ENCODE measurements at places on chromosomes 16 and 17.

GRCh38 chr16:12511308-12511707 lies 292.4 kb downstream of the CPPED1 start:
- no peak for DNase-seq

DNA sequence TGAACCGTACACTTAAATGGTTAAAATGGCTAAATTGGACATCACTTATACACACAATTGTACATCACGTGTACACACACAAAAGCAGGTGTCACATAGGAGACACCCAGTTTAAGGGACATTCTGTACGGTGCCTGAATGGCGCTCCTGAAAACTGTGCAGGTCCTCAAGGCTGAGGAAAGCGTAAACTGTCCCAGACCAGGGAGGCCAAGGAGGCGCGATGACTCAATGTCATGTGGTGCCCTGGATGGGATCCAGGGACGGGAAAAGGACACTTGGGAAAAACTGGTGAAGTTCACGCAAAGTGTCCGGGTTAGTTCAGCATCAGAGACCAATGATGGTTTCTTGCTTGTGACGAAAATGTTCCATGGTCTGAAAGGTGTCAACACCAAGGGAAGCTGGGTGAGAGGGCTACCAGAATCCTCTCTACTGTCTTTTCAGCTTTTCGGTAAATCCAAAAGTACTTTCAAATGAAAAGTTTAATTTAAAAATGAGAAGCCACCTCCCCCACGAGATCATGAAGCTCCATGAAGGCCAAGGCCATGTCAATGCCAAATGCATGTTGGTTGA lies 112.2 kb downstream of the CMIP start:
- no peak for DNase-seq

- DNase-seq: no peak
Observed at GRCh38 chr16:67415872-67416793, at the start of gene ZDHHC1. Gene ZDHHC1 (minus strand): TSS chr16:67416477. CDS start chr16:67407775, 8,702 bp downstream.

GRCh38 chr17:45863857-45864654 lies 19.4 kb downstream of the SPPL2C start:
- DNase-seq: no peak

DNA sequence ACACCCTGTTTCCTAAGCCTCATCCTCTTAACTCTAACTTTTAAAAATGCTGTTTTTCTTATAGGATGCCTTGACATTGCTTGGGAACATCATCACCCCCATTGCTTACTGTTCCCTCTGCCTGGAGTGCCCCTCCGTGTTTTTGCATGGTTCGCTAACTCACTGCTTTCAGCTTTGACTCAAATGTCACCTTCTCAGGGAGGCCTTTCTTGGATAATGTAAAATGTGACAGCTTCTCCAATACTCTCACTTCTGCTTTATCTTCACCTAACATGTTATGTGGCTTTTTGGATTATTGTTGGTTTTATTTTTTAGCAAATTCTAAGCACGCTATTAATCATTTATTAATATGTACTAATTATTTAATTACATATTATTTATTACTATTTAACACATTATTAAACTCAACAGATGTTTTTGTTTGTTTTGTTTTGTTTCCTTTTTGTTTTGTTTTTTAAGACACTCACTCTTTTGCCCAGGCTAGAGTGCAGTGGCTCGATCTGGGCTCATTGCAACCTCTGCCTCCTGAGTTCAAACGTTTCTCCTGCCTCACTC lies 3.8 kb downstream of the CRYM start:
- DNase-seq: no peak

DNA sequence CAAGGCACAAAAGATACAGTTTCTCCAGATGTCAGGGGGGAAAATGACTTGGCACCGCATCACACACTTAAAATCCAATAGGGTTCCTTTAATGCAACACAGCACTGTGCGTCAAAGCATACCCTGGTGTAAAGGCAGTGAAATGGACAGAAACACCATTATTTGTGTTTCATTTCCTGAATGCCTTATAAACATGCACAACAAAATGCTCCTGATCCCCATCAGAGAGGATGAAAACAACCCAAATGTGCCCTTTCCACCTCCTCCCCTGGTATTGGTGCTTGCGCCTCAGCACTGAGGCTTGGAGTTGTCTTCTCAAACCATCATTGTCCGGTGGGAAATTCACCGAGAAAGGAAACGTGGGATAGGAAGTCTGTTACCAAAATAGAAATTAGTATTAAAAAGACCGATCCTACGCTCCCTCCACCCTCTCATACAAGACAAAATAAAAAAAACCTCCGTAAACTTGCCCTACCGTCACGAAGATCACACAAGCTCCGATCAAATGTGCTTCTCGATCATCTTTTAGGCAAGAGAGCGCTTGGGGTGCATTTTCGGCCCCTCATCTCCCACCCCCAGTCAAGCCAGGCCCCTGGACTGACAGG lies 722 bp downstream of the CDC27 start:
- no peak for DNase-seq

GRCh38 chr17:45428050-45428617 lies 4.5 kb downstream of the ARHGAP27 start:
- no peak for DNase-seq

DNA sequence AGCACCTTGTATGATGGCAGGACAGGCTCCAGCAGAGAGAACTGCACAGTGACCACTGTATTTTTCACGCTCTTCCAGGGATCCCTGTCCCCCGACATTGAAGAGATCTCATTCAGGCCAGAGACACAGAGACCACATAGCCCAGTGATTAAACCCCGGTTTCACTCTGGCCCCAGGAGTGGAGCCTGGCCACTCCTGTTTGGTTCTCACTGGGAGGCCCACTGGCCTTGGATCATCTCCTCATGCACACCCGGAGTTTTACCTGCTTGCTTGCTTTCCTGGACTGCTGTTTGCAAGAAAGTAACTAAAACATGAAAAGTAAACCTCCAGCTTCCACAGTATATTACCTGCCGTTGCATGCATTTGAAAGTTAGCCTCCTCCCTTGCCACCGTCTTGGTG lies 13.2 kb upstream of the CLEC18C start:
- no peak for DNase-seq

GRCh38 chr16:57146735-57147134 lies 39.1 kb downstream of the PSME3IP1 start:
- DNase-seq: no peak

GRCh38 chr17:64028874-64029464 lies 8.5 kb upstream of the ICAM2 start:
- DNase-seq: no peak

DNA sequence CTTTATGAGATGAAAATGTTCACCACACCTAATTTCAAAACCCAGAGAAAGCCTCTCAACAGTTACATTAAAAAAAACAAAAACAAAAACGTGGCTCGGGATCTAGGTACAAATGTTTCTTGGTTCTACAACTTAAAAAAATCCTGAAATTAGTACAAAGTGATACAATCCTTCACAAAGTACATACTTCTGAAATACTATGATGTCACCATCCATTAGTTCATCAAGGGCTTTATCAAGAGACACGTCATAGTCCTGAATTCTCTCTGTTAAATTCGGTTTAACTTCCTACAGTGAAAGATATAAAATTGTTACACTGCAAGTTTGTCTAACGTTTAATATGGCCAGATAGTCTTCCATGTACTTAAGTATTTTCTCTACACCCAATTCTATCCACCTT lies 18.2 kb downstream of the LITAFD start:
- DNase-seq: no peak

DNA sequence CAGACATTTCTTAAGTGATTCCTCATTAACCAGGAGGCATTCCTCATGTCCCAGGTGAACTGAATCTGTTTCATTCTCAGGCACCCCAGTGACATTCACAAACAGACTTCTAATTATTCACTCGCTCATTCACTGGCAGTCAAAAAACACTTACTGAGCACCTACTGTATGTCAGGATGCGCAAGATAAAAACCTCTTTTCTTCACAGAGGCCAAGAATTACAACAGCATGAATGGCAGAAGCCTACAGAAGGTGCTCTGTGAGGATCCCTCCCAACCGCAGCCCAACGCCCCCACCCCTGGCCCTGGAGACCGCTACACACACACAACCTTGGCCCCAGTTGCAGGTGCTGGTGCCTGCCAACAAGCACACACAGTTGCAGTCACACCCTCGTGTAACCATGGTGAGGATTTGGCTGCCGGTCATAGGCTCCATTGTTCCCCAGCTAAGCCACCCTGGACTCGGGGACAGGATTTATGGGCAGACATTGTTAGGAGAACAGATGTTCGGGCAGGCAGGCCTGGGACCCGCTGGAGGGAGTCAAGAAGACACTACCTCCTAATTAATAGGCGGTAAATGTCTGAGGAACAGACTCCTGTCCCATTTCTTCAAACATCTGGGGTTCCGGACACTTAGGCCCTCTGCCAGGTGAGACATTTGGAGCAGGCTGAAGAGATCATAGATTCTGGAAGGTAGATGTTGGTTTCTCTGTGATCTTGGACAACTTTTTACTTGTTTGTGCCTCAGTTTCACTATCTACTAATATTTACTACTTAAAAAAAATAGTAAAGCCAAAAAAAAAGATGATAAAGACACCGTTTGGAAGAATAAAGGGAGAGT lies 43.2 kb downstream of the CUEDC1 start:
- DNase-seq: no peak

- DNase-seq: no peak
Observed at GRCh38 chr17:79393358-79394052, 217.3 kb downstream of the RBFOX3 start.

- DNase-seq: no peak
Observed at GRCh38 chr16:57752581-57753447, 17.2 kb downstream of the KATNB1 start.

DNA sequence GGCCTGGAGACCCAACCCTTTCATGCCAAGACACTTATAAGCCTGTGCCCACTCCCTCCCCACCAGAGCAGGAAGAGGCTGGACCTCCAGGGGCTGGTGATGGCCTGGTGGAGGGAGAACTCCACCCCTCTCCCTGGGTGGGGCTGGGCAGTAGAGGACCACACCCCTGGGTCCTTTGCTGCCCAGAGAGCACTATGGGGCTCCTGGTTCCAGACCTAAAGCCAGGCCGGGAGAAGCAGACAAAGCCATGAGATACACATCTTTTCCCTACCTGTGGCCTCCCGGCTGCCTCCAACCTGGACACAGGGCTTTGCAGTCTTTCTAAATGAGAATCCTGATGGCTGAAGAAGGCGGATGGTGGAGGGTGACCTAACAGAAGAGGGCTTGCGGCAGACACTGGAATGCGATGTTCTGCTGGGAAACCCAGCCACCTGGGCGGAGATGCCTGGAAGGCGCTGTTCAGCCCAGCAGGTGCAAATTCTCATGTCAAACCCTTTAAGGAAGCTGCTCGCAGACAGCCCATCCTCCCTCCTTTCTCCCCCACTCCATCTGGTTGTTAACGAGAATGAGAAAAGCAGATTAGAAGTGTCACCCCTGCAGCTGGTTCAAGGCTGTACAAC lies 43.9 kb upstream of the KIFC3 start:
- no peak for DNase-seq

DNA sequence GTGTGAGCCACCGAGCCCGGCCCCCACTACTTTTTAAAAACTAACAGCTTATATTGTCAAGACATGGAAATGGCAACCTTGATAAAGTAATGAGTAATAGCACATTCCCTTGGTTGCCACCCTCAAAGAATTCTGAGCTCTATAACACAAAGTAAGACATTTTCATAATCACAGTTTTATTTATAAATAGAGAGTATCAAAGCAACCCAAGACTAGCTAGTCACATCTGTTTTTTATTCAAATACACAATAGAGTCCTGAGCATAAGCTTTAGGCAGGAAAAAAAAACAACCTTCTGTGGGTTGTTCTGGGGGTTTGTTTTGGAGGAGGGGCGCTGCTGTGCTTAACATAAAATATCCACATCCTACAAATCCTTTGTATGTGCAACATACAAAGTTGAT lies 68.7 kb downstream of the CEP95 start:
- DNase-seq: no peak

GRCh38 chr17:82104797-82105416 lies 6.9 kb upstream of the FASN start:
- no peak for DNase-seq

DNA sequence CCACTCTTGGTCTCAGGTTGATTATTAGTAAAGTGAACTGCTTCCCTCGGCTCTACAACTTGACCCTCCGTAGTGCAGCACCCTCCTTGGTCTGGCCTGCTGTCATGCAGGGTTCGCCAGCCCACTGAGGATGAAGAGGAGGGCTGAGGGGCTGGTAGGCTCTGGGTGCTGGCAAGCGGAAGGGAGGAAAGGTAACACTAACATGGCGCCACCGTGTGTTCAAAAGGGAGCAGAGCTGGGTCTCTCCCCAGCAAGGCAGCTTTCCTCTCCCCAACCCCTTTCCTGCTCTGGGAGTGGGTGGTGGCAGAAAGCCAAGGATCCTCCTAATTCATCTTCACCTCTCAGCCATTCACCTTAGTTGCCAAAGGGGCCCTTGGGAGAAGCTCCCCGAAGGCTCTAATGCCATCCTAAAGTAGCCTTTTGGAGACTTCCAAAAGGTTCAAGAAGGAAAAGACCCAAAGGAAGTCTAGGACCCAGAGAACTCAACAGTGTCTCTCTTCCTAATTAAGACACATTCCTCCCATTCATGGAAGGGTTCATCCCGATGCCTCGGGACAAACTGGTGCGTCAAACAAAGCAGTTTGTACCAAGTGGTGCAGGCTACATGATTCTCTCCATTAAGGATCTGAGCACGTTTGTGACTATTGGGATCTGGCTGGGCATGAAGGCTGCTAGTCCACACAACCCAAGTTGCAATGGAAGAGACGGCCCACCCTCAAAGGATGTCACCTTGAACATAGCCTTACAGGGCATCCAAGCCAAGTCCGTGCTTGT lies 90.8 kb upstream of the TOB1 start:
- DNase-seq: peak; percentile 27

GRCh38 chr16:79264237-79265109 lies 336.1 kb downstream of the MAF start:
- DNase-seq: no peak

DNA sequence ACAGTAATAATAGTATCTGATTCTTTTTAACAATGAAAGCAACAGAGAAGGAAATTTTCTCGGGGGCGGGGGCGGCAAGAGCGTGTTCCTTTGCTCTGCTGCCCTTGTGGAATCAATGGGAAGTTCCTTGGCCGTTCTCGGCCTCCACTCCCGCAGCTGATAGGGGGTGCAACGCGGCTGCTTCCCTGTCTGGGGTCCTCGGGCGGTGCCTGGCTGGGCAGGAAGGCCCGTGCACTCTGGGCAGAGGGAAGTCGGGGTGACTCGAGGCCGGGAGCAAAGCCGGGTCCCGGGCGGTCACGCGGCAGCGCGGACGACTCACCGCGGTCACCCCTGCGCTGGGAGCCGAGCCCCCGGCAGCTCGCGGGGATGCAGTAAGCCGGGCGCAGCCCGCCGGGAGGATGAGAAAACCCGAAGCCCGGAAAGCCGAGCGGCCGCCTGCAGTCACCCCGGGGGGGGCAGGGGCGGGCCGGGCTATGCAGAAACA lies 2.5 kb downstream of the TUBB3 start:
- DNase-seq: no peak
